ENCODE measurements at places on chromosomes 6 and 20. TPM values are rescaled to one million over a fixed set of nuclear protein-coding genes. Genes with fewer than 3 reads are reported as not detected.

GLO1 gene
- 108 TPM for total RNA-seq

PTK7 gene
- 3.7 TPM for total RNA-seq

EXOC2 gene
- 10.8 TPM for total RNA-seq

CSTF1 gene
- 38.8 TPM for total RNA-seq

SLC35B3 gene
- 7.8 TPM for total RNA-seq

KIAA1755 gene
- total RNA-seq, result 0.13 TPM

ARMH2 gene
- total RNA-seq, result not detected

TPX2 gene
- 98.6 TPM for total RNA-seq

TMEM151B gene
- total RNA-seq, result 0.07 TPM

SCUBE3 gene
- total RNA-seq, result 0.07 TPM
